ENCODE measurements at places on chromosomes 16 and 17. TPM values are rescaled to one million over a fixed set of nuclear protein-coding genes. Genes with fewer than 3 reads are reported as not detected.

PRAC1 gene
- not detected for total RNA-seq

VMO1 gene
- not detected for total RNA-seq

MYH13 gene
- total RNA-seq: not detected

C16orf82 gene
- total RNA-seq: not detected

DNA sequence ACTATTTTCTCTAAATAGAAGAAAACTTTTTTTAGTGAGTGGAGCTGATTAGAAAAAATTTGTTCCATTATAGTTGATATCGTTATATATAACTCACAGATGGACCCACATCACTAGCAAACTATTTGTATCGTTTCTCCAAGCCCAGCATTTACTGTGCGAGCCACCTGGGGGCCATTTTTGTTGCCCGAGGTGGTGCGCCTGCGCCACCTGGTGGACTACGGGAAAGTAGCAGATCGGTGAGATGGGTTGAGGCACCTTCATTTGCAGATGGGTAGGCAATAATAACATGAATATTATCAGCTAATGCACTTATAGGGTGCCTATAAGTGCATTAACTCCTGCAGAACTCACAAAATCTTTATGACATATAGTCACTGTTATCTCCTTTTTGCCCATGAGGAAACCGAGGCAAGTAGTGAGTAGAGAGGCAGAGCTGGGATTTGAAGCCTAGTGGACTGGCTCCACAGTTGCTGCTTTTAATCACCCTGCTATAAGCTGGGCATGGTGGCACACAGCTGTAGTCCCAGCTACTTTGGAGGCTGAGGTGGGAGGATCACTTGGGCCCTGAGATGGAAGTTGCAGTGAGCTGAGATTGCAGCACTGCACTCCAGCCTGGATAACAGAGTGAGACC lies 23.2 kb upstream of the NTN1 start:
- H3K27ac ChIP-seq: no peak overlapping the region
- no peaks in the 10 kb centered on the region for H3K27me3 ChIP-seq
- H3K4me1 ChIP-seq: no peaks in the 10 kb centered on the region
- H3K4me3 ChIP-seq: no peak overlapping the region
- no peaks in the 10 kb centered on the region for H3K36me3 ChIP-seq

GRCh38 chr17:16398270-16399267 lies 16.8 kb upstream of the TRPV2 start:
- H3K4me1 ChIP-seq: peaks cover 7% of the 10 kb centered on the region
- no peak overlapping the region for H3K27ac ChIP-seq
- no peaks in the 10 kb centered on the region for H3K36me3 ChIP-seq
- no peak for DNase-seq
- H3K27me3 ChIP-seq: no peaks in the 10 kb centered on the region

GRCh38 chr17:80095038-80095843 lies 6.1 kb upstream of the GAA start:
- H3K4me1 ChIP-seq: no peaks in the 10 kb centered on the region
- no peaks in the 10 kb centered on the region for H3K36me3 ChIP-seq
- no peak overlapping the region for H3K4me3 ChIP-seq
- no peak for DNase-seq
- no peaks in the 10 kb centered on the region for H3K27me3 ChIP-seq

DNA sequence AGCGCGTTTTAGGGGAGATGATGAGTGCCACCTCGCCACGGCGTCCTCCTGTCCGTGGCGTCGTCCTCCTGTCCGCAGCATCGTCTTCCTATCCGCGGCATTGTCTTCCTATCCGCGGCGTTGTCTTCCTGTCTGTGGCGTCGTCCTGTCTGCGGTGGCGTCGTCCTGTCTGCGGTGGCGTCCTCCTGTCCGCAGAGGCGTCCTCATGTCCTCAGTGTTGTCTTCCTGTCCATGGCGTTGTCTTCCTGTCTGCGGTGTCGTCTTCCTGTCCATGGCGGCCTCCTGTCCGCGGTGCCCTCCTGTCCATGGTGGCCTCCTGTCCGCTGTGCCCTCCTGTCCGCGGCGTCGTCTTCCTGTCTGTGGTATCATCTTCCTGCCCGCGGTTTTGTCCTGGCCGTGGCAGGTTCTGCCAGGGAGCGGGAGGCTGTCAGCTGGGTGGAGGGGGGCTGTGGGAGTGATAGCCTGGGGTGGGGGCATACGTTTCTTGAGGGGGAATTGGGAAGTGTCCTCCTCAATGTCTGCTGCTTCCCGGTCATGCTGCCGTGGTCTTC lies 30.9 kb downstream of the TBCD start:
- H3K36me3 ChIP-seq: peaks cover 14% of the 10 kb centered on the region
- no peak overlapping the region for H3K27ac ChIP-seq
- no peak for DNase-seq
- H3K27me3 ChIP-seq: no peaks in the 10 kb centered on the region
- no peak overlapping the region for H3K4me3 ChIP-seq

DNA sequence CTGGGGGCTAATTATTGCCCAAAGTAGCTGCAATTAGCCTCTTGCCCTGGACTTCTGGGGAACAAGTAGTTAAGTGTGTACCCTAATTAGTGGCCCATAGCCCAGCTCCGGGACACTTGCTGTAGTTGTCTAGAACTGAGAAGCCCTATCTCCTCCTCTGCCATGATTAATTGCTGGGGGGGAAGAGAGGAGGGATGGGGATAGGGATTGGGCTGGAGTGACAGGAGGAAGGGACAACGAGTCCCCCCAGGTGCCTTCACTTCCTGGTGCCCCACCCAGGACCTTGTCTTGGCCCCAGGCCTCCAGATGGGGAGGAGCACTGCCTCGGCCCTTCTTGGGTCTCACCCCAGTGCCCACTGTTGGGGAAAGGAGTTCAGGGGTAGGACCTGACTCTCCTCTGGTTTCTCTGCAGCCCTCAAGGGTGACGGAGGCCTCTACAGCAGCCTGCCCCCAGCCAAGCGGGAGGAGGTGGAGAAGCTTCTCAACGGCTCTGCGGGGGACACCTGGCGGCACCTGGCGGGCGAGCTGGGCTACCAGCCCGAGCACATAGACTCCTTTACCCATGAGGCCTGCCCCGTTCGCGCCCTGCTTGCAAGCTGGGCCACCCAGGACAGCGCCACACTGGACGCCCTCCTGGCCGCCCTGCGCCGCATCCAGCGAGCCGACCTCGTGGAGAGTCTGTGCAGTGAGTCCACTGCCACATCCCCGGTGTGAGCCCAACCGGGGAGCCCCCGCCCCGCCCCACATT lies 17.4 kb downstream of the NGFR start:
- H3K4me1 ChIP-seq: peaks cover 40% of the 10 kb centered on the region
- H3K4me3 ChIP-seq: no peak overlapping the region
- DNase-seq: no peak
- no peaks in the 10 kb centered on the region for H3K27me3 ChIP-seq
- H3K27ac ChIP-seq: no peak overlapping the region

DNA sequence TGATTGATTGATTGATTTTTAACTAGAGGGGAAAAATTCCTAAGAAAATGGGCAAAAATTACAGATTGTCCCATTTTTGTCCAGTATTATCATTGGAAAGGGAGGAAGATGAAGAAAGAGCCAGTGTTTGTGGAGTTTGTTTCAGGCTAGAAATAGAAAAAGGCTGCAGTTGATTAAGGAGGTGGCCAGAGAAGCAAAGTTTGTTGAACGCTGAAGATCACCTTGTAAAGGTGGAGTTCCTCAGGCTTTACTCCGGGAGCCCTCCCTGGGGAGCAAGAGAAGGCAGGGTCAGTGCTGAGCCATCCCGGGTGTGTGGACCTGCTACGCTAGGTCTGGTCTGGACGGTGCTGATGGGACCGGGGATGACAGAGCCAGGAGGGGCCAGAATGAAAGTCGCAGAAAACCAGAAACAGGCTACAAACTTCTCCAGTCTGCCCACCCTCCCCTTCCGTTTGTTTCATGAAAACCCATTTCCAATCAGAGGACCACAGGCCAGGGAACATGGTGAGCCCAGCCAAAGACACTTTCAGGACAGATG lies 222.6 kb upstream of the FOXF1 start:
- no peaks in the 10 kb centered on the region for H3K27me3 ChIP-seq
- no peak overlapping the region for H3K4me3 ChIP-seq
- H3K36me3 ChIP-seq: no peaks in the 10 kb centered on the region
- H3K27ac ChIP-seq: no peak overlapping the region
- no peak for DNase-seq

GRCh38 chr17:6476076-6476809 lies 32.0 kb downstream of the PIMREG start:
- no peak for DNase-seq
- H3K4me1 ChIP-seq: no peaks in the 10 kb centered on the region
- no peak overlapping the region for H3K4me3 ChIP-seq
- H3K27ac ChIP-seq: no peak overlapping the region
- H3K36me3 ChIP-seq: no peaks in the 10 kb centered on the region

GRCh38 chr16:79191933-79192332 lies 408.6 kb downstream of the MAF start:
- no peaks in the 10 kb centered on the region for H3K27me3 ChIP-seq
- no peaks in the 10 kb centered on the region for H3K36me3 ChIP-seq
- H3K27ac ChIP-seq: no peak overlapping the region
- H3K4me1 ChIP-seq: no peaks in the 10 kb centered on the region
- no peak overlapping the region for H3K4me3 ChIP-seq

- no peaks in the 10 kb centered on the region for H3K36me3 ChIP-seq
- DNase-seq: no peak
- no peaks in the 10 kb centered on the region for H3K4me1 ChIP-seq
- H3K27ac ChIP-seq: no peak overlapping the region
- H3K4me3 ChIP-seq: no peak overlapping the region
Observed at GRCh38 chr16:78362524-78363135, 263.2 kb downstream of the WWOX start.

DNA sequence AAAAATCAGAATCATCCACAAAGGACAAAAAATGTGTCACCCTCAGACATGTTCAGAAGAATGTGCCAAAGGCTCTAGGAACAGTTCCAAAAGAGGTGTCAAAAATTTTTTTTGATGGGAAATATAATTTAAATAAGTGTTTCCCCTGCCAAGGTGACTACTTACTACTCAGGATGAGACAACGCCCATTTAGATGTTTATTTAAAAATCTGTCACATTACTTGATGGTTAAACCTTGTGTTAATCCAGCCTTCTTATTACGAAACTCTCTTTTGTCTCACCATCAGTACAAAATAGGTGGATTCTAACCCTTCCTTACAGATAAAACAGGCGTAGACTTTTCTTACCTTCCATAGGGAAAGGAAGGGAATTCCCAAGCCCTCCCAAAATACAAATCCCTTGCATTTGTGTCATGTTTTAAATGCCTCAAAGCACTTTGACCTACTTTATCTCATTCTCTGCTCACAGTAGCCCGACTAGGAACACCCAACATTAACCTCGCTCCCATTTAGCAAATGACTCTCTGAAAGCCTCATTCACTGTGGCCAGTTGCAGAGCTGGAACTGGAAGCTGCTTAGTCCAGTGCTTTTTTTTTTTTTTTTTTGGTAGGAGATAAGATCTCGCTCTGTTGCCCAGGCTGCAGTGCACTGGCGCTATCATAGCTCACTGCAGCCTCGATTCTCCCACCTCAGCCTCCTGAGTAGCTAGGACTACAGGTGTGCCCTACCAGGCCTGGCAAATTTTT lies 5.8 kb upstream of the GNA13 start:
- DNase-seq: no peak
- no peaks in the 10 kb centered on the region for H3K27me3 ChIP-seq
- H3K4me3 ChIP-seq: no peak overlapping the region
- H3K27ac ChIP-seq: peak overlapping the region; percentile 63
- H3K4me1 ChIP-seq: no peaks in the 10 kb centered on the region
